ENCODE measurements at places on chromosomes 4 and X. TPM values are rescaled to one million over a fixed set of nuclear protein-coding genes. Genes with fewer than 3 reads are reported as not detected.
A peak's percentile ranks its signal among the peaks of the same experiment; 100 is the strongest.

- no peak for DNase-seq
Observed at GRCh38 chr4:122591196-122591595, 29.7 kb downstream of the IL21 start.

DNA sequence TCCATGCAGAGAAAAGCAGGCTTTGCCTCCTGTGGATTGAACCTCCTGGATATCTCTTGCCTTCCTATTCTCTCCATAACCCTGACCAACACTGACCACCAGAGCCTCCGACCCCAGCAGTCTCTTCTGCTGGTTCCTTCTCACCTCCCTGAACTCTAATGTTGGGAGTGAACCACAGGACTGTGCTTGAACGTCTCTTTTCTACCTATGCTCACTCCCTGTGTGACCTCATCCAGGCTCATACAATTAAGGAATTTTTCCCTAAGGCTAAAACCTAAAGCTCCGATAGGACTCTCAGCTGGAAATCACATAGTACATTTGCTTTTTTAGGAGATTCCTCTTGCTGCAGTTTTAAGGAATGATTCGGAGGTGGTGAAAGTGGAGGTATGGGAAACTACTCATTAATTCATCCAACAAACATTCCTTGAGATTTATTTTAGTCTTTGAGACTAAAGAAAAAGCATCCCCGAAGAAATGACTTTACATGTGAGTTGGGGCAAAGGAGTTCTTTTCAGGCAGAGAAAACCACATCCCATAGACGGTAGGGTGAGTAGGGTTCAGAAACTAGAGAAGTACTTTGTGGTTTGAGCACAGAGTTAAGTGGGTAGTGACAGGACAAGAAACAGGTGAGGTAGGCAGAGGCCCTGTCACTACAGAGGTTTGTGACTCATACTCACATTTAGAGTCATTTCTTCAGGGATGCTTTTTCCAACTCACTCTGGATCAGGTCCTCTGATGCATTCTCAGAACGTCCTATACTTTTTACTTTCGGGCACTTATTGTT is 30.8 kb downstream of the NDNF start:
- DNase-seq, result peak; percentile 58

DNA sequence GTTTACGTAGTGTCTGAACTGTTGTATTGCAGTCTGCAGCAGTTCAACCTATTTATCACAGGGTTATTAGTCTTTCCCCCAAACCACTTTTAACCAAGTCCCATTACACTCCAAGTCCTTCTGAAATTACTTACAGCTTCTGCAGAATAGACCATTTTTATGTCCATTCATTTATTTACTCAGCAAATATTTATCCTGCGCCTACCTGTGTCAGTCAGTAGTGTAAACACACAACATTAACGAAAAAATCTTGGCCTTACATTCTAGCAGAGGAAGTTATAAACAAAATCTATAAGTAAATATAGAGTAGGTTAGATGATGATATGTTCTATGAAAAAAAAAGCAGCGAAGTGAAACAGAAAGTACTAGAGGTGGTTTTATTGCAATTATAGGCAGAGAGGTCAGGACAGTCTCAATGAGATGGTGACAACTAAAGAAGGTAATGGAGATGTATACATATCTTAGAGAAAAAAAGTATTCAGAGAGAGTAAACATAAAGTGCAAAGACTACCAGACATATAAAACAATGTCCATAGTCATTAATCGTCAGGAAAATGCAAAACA is 534.7 kb downstream of the KCNIP4 start:
- no peak for DNase-seq

GRCh38 chr4:20840648-20841190 is 140.5 kb downstream of the PACRGL start:
- no peak for DNase-seq

DNA sequence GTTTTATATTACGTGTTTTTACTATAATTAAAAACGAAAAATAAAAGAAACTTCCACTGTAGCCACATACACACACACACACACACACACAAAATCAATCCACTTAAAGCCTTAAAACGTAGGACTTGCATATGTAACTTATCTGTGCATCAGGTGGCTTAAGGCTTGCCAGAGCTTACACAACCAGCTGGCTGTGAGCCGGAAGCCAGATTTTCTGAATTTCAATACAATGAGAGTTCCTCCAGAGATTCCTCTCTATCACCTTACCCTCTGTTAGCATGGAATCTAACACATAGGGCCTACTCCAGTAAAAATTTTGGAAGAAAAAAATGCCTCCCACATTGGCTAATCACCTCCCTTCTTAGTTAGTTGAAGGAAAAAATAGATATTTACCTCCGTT is 27.9 kb upstream of the SLITRK4 start:
- no peak for DNase-seq

GRCh38 chr4:74293558-74293957 is 14.7 kb upstream of the EPGN start:
- DNase-seq, result no peak

DNA sequence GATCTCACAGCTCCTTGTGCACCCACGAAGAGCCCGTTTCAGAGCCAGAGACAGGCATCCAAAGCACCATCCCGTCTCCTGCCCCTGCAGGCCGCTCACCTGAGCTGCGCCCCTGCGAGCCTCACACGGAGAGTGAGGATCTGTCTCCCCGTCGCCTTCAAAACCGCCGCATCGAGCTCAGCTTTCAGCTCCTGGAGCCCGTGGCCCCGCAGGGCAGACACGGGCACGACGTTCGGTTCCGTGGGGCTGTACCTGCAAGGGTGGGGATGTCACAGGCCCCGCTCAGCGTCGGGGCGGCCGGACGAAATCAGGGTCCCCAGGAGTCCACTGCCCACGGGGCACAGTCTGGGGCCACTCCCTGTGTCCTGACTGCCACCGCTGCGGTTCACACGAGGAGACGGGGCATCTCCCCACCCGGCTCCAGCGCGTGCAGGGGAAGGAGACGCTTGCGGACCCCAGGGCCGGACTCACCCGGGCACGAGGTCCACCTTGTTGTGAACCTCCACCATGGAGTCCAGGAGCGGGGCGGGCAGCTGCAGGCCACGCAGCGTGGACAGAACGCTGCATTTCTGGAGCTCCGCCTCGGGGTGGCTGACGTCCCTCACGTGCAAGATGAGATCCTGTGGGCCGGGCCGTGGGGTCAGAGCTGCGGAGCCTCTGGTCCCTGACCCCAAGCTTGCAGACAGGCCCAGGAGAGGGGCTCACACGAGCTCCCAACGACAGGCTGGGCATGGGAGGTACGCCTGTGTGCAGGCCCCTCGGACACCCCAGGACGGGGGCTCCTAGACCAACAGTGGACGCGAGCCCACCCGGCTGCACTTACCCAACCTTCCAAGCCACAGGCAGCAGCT is 11.1 kb downstream of the GTPBP6 start:
- DNase-seq, result no peak

- no peak for DNase-seq
Observed at GRCh38 chr4:4779486-4779885, 80.0 kb upstream of the MSX1 start.

DNA sequence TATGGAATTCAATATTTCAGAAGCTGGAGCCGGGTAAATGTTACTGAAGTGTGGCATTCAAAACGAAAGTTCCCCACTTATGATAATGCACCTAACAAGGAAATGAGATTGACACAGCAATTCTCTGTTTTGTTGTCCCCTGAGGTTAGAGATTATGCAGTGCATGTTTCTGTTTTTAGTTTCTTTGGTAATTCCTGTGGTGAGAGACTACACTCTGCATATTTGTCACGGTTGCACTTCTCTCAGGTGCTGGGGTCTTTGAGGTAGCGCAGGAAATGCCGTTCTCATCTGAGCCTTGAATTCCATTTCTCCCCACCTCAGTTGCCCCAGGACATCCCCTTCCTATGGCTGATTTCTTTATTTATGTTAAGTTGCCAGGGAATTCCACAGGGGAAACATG is 15.3 kb upstream of the BEND4 start:
- DNase-seq, result no peak

- DNase-seq, result no peak
Observed at GRCh38 chr4:76257824-76258223, 6.3 kb downstream of the FAM47E start.

DNA sequence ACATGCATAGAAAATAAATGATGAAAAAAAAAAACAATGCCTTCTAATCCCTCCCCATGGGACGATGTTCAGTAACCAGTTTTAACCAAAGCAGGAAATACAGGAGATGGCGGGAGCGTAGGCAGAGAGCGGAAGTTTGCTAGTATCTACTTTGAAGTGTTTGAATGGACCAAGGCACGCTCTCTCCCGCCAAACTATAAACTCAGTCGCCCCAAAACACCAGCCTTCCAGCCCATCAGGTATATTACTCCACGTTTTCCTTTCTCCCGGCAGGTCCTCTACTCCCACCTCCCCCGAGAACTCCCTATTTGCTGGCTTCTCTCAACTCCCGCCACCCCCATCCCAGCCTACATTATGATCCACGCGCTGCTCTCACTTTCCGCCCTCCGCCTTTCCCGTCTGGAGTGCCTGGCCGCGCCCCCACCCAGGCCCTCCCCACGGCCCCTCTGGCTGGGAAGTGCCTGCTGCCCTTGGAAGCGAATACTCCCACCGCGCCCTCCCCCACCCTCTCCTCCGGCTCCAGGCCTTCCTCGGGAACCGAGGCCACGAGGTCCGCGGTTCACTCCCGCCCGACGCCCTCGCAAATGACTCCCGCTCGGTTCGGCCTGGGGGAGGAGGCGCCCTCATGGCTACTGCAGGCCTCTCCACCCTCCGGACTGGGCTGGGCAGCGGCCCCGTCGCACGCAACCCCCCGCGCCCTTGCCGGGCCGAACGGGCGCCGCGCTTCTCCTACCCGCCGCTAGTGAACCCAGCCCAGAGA is 723 bp downstream of the DHX15 start:
- peak; percentile 75 for DNase-seq

DNA sequence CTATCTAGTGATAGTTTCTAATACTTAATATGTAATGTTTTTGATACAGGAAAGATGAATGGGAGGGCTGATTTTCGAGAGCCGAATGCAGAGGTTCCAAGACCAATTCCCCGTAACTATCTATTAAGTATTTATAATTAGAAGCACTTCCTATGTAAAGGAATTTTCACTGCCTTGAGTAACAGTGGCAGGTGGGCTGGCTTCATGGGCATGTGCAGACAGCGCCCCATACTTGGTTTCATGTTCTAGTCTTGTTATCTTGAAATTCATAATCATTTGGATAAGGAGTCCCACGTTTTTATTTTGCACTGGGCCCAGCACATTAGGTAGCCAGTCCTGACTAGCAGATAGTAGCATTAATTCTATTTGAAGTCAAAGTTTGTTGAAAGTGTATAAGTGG is 1.7 kb downstream of the OCIAD1 start:
- no peak for DNase-seq

DNA sequence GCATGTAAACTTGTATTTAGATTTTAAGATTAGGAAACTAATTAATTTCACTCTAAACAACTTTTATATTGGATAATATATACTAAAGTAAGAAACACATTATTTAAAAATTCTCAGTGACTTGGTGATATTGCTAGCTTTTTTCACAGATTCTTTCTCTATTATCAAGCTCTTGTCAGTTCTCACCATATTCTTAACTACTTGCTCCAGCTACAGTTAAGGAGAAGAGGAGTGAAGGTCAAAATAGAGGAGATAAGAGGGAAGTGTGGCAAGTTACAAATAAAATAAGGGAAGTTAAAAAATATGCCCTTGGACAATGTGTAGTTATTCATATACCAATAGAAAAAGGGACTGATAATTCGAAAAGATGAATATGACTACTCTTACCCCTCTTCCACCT is 34.7 kb upstream of the NAF1 start:
- no peak for DNase-seq

Gene SEC24B
- total RNA-seq, result 26.0 TPM

Gene GPC3
- total RNA-seq, result 0.63 TPM

Gene PABPC4L
- total RNA-seq, result not detected

Gene NSUN7
- 0.20 TPM for total RNA-seq

Gene ADH6
- total RNA-seq, result not detected

Gene STOX2
- total RNA-seq, result not detected

Gene ANXA3
- total RNA-seq, result 0.63 TPM
